Neural progenitor cell (in vitro differentiated cells): ENCODE measurements at places on chromosomes 5 and 9. TPM values are rescaled to one million over a fixed set of nuclear protein-coding genes. Genes with fewer than 3 reads are reported as not detected.

DNA sequence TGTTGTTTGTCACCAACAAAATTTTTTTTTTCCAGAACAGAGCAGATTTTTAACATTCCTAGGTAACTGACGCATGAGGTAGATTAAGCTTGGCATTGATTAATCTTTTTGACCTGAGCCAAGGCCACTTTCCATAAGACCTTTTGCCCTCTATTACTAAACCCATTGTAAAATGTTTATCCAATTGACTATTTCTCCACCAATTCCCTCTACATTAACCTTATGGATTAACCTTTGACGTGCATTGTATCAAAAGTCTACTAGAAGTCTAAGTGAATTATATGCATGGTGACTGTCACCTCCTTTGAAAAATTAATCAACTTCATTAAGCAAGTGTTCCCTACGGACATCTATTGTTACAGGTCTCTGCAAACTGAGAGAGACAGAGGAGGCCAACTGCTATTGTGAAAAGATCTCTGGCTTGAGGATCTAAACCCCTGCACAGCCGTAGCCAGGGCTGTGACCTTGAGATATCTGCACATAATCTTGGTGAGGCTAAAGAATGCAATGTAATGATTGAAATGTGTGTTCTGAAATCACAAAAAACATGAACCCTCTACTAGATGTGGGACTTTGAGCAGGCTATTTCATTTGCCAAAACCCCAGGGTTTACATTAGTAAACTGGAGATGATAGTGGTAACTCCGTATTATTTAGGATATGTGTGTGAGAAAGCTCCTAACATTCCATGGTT lies 632.2 kb downstream of the TLR4 start:
- no peak for DNase-seq
- no peaks in the 10 kb centered on the region for H3K27me3 ChIP-seq
- no peaks in the 10 kb centered on the region for H3K36me3 ChIP-seq
- no peak overlapping the region for H3K27ac ChIP-seq
- H3K4me1 ChIP-seq, result no peaks in the 10 kb centered on the region
- H3K4me3 ChIP-seq, result no peak overlapping the region

GRCh38 chr5:13339093-13339492 lies 605.4 kb downstream of the DNAH5 start:
- no peaks in the 10 kb centered on the region for H3K4me1 ChIP-seq
- no peaks in the 10 kb centered on the region for H3K27me3 ChIP-seq
- no peak overlapping the region for H3K27ac ChIP-seq
- no peak for DNase-seq

- no peaks in the 10 kb centered on the region for H3K27me3 ChIP-seq
- H3K4me1 ChIP-seq, result peaks cover 64% of the 10 kb centered on the region
Observed at GRCh38 chr9:70949239-70949638, 172.2 kb downstream of the TRPM3 start.

The FAM114A2 gene
- total RNA-seq, result 13.2 and 19.9 TPM in 2 replicates

DNA sequence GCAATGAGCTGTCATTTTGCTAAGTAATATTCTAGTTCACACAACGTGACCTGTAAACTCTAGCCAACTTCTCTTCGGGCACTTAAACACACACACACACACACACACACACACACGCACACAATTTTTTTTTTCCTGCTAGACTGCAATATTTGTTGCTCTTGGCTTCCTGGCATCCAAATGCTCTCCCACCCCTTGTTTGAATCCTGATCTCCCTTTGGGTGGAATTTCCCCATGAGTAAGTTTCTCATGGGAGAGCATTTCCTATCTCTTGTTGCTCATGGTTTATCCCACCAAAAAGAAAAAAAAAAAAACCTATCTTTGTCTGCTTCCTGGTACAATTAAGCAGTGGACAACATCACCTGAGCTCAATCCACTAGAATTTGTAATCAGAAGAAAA lies 54.7 kb upstream of the TSLP start:
- no peak overlapping the region for H3K4me3 ChIP-seq
- H3K4me1 ChIP-seq, result no peaks in the 10 kb centered on the region
- H3K27ac ChIP-seq, result no peak overlapping the region
- no peaks in the 10 kb centered on the region for H3K36me3 ChIP-seq

GRCh38 chr5:87008751-87009560 lies 258.7 kb upstream of the RASA1 start:
- DNase-seq, result no peak
- no peaks in the 10 kb centered on the region for H3K27me3 ChIP-seq
- H3K36me3 ChIP-seq, result no peaks in the 10 kb centered on the region
- no peaks in the 10 kb centered on the region for H3K4me1 ChIP-seq
- H3K27ac ChIP-seq, result no peak overlapping the region

GRCh38 chr5:115796656-115797055 lies 19.8 kb downstream of the CDO1 start:
- no peaks in the 10 kb centered on the region for H3K27me3 ChIP-seq
- no peaks in the 10 kb centered on the region for H3K36me3 ChIP-seq
- H3K4me1 ChIP-seq, result no peaks in the 10 kb centered on the region
- no peak overlapping the region for H3K27ac ChIP-seq

GRCh38 chr9:102521097-102521755 lies 473.9 kb upstream of the CYLC2 start:
- no peaks in the 10 kb centered on the region for H3K4me1 ChIP-seq
- no peaks in the 10 kb centered on the region for H3K27me3 ChIP-seq
- no peak overlapping the region for H3K27ac ChIP-seq
- H3K4me3 ChIP-seq, result no peak overlapping the region
- H3K36me3 ChIP-seq, result no peaks in the 10 kb centered on the region
- no peak for DNase-seq

DNA sequence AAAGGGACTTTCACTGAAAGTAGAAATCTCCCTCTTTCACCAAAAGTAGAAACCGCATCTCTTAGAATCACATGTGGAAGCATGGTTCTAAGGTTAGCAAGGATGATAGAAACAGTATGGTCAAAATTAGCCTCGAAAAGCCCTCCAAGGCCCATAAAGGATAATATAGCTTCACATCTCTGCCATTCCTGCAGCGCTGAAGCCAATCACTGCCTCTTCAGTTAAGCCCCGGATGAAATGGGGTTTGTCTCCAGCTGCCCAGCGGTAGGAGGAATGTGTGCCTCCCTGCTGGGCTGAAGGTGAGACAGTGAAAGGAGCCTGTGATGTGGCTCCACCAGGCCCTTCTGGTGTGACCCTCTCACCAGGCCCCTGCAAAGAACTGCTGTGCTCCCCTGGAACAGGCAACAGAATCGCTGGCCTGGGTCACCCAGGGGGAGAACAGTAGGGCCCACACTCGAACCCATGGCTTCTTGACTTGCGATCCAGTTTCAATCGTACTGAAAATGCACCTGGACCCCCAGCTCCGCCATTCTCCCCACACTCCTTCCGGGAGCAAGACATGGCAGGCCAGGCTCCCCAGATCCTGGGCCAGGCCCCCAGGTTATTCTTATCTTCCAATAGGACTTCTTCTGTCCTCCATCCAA lies 47.2 kb downstream of the CAMK2A start:
- no peaks in the 10 kb centered on the region for H3K27me3 ChIP-seq
- no peak overlapping the region for H3K27ac ChIP-seq
- H3K4me3 ChIP-seq, result no peak overlapping the region
- H3K36me3 ChIP-seq, result no peaks in the 10 kb centered on the region
- H3K4me1 ChIP-seq, result peaks cover 37% of the 10 kb centered on the region

DNA sequence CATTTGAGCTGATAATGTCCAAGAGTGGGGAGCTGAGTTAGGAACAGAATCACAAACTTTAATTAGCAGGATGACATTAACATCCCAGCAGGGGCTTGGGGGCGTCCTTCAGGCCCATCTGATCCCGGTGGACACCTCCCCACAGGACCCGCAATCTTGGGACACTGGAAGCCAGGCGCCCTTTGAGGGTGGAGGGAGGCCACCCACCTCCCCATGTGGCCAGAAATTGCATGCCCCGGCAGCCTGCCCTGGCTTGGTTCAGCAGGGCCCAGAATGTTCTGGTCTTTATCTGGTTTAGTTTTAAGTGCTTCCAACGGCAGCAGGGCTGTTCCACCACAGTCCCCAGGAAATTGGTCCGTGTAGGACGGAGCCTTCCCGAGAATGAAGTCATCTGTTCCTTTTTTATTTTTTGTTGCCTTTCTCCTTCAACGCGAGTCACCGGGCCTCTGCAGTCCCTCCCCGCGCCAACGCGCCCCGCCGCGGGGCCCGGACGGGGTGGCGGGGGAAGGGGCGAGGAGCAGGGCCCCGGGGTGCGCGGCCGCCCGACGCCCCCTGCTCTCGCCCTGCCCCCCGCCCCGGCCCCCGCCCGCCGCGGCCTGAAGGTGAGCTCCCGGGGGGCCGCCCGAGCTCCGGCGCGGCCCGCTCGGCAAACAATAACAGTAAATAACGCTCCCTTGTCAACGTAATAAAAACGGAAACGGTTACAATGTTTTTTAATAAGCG lies 207.9 kb downstream of the C9orf50 start:
- H3K27me3 ChIP-seq, result no peaks in the 10 kb centered on the region
- DNase-seq, result peak; percentile 57
- peak overlapping the region; percentile 63 for H3K4me3 ChIP-seq
- H3K36me3 ChIP-seq, result no peaks in the 10 kb centered on the region
- H3K4me1 ChIP-seq, result peaks cover 46% of the 10 kb centered on the region
